Mammary epithelial cell (primary cell): ENCODE measurements at places on chromosomes 3 and 15. TPM values are rescaled to one million over a fixed set of nuclear protein-coding genes. Genes with fewer than 3 reads are reported as not detected.

Gene ZMYND10
- polyA plus RNA-seq, result 0.33 TPM

GRCh38 chr15:45585069-45585791 lies 1.9 kb upstream of the BLOC1S6 start:
- DNase-seq, result no peak

GRCh38 chr15:70319466-70319865 lies 221.7 kb upstream of the TLE3 start:
- no peak for DNase-seq

DNA sequence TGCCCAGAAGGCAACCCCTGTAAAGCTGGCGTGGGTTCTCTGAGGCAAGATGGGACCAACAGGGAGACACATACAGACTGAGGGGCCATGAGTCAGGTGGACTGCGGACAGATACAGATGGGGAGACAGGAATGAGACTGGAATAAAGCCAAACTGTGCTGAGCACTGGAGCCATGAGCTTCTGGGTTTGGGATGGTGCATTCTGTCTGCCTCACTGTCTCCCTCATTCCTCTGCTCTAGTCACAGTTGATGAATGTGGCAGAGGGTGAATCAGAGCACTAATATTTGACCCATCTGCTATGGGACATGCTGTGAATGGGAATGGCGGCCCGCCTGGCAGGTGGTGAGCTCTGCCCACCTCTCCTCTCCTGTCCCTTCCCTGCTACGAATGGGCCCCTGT lies 262.9 kb downstream of the EPHB1 start:
- DNase-seq, result no peak

GRCh38 chr3:180698760-180699270 lies 19.5 kb upstream of the CCDC39 start:
- peak; percentile 6 for DNase-seq

DNA sequence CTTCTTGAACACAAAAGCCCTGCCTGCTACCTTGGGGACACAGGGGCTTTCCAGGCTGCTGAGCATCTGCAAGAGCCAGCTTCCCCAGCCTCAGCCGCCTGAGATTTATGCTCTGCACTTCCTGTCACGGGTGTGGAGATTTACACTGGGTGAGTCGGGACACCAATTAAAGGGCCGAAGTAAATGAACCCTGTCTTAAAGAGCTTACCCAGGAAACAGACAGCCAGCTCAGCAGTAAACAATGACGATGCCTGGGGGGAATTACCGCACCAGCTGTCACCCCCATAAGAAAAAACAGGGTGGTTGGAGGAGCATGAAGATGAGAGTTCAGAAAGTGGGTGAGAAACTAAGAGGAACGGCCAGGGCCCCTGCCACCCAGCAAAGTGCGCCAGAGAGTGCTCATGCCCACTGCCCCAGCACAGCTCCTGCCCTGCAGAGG lies 37.5 kb upstream of the IQSEC1 start:
- peak; percentile 52 for DNase-seq

GRCh38 chr3:190012784-190013183 lies 107.9 kb downstream of the P3H2 start:
- peak; percentile 25 for DNase-seq

- DNase-seq, result peak; percentile 96
Observed at GRCh38 chr3:37221407-37221806, 47.0 kb upstream of the LRRFIP2 start.

GRCh38 chr3:145272684-145273083 lies 888.3 kb downstream of the PLOD2 start:
- DNase-seq, result no peak

- peak; percentile 73 for DNase-seq
Observed at GRCh38 chr15:58546635-58547627, 115.1 kb downstream of the LIPC start.

DNA sequence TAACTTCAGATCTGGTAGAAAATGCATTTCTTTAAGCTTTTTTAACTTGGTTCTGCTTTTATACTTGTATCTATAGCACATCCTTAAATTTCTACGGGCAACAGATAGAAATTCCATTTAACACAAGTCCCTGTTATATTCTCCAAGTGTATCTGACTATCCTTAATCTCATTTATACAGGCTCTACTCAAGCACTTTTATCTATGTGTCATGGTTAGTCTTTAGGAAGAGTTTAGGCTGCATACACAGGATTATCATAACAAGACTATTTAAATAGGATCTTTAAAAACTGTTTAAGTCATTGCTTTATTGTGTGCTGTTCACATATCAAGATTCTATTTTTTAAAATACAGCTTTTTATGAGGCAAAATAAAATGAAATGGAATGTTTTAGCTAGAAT lies 52.7 kb downstream of the SETD5 start:
- no peak for DNase-seq

Gene ZNF620
- 0.54 TPM for polyA plus RNA-seq

Gene SH3GL3
- polyA plus RNA-seq, result 0.16 TPM

DNA sequence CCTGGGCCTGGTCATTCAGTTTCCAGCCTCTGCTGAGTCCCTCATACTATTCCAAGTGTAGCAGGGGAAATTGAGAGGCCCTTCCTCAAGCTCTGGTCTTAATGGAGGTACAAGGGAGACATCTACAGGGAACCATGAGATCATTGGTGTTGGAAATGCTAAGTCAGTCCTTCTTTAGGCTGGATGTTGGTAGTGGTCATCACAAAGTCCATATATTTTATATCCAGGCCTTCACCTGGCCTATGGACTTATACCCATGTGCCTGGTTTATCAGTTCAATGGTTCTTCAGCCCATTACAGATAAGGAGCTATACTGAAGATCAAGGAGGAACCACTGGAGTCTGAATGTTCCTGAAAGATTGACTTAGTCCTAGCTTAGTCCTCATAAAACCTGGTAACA lies 135.0 kb downstream of the STAG1 start:
- no peak for DNase-seq

DNA sequence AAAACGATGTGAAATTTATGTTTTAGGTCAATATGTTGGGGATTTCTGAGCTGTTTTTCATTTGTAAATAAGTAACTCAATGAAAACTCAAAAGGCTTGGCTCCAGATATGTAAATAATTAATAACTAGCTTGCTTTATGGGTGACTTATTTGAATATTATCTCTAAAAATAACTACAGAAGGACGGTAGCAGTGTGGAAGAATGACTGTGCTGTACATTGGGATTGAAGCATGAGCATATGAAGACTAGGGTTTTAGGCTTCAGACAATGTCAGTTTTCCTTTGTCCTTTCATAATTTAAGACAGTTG lies 343.9 kb downstream of the GRM7 start:
- DNase-seq, result no peak

GRCh38 chr3:43152649-43153048 lies 46.8 kb upstream of the POMGNT2 start:
- DNase-seq, result no peak

GRCh38 chr15:75921732-75922703 lies 18.3 kb downstream of the FBXO22 start:
- DNase-seq, result peak; percentile 78

Gene SCAMP2
- 70.6 TPM for polyA plus RNA-seq

Gene MESP2
- 0.10 TPM for polyA plus RNA-seq

Gene MST1R
- 56.4 TPM for polyA plus RNA-seq

Gene POLR2M
- 51.3 TPM for polyA plus RNA-seq

DNA sequence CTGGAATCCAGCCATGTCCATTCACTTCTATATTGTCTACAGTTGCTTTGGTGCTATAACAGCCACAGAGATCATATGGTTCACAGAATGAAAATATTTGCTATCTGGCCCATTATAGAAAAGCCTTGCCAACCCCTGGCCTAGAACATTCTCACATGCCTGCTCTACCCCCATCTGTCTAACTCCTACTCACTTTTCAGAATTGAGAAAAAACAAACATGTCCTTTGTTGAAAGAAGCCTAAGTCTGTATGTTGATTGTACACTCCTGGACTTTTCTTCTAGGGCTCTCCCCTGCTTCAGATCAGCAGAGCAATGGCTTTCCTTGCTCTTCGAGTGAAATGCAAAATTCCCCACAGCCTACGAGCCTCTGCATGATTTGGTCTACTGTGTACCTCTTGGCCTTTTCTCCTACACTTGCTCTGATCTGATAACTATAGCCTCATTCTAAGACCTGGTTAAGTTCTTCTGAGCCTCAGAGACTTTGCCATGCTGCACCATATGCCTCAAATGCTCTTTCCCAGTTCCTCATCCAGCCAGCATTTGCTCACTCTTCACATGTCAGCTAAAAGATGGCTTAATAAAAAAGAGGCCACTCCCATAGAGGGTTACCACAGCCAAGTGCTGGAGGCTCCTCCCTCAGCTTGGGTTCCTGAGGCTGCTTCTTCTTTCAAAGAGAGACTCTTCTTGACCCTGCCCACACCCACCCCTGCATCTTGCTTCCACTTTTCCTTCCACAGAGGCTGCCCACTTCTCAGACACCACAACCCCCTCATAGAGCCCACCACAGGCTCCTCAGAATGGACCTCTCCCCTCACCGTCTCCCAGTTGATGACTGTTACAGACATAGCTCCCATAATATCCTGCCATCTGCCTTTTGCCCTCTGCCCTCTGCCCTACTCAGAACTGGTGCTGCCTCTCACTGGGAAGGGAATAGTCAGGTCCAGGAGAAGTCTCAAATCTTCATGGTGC lies 22.9 kb upstream of the DCLK3 start:
- DNase-seq, result no peak

GRCh38 chr15:48579945-48580671 lies 65.4 kb downstream of the FBN1 start:
- no peak for DNase-seq

DNA sequence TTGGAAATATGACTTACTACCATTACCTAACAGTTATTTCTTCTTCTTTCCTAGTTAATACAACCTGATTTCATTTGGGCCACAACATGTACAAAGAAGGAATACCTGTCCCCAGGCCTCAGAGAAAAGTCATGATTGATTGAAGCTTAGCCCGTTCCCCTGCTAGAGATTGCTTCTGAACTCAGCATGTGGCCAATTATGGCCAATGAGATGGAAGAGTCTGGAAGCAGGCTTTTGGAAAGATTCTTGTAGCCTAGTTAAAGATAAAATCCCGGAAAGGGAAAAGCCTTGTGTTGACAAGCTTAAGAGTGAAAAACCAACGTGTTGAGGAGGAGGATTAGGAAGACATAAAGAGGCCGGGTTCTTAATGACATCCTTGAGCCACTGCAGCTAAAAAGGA lies 17.0 kb upstream of the TM6SF1 start:
- no peak for DNase-seq

GRCh38 chr3:122481390-122481789 lies 33.3 kb downstream of the KPNA1 start:
- DNase-seq, result no peak

Gene KCNAB1
- polyA plus RNA-seq, result not detected

DNA sequence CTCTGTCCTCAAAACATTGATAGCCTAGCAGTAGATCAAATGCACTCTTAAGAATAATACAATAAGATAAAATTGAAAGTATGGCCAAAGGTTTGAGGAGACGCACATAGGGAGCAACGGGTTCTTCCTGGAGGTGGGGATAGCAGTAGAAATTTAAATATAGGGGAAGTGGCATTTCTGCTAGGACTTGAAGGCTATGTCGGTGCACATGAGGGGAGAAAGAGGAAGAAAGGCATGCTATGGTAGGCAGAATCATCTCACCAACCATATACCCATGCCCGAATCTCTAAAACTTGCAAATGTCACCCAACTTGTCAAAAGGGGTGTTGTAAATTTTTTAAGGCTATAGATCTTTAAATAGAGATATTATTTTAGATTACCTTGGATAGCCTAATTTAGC lies 735.1 kb upstream of the LMCD1 start:
- no peak for DNase-seq

DNA sequence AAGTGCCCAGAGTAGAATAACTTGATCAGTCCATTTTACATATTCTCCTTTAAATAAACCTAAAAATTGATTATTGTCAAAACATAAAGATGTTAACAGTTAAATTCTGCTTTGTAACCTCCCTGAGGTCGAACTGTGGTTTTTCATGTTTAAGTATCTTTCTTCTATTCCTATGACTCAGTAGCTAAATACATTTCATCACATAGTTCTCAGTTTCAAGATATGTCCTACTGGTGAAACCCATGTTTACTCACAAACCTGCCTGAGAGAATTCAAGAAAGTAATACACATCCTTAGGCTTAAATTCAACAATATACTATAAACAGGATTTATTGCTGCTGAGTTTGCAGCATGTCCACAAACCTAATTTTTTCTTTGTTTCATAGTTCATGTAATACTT lies 692.9 kb downstream of the ZPLD1 start:
- DNase-seq, result peak; percentile 0

DNA sequence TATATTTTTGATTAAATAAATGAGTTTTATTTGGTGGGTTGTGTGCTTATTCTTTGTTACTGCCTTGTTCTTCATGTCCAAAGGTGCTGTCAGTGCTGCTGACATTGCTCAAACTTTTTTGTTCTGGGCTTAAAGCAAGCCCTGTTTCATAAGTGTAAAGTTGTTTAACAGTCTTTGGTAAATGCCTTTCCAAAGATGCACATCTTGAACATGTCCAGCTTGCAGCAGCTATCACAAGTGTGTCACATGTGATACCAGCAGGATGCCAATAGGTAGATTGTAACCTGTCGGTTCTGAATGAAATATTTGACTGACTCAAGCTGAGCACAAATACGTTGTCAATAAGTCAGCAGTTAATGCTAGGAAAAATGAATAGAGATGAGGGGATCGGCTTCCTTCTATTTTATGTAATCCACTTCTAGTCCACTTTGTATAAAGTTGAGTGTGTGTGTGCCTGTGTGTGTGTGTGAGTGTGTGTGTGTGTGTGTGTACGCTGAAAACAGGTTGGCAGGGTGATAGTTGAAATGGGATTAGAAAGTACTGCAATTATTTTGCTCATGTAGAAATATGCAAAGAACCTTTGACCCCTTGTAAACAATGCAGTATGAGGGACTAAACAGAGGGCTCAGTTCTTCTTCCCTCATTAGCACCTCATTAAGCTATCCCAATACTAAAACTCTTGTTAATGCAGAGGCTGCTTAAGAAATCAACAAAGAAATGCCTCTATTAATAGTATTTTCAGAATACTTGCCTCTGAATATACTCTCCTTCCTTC lies 986.5 kb downstream of the TUSC7 start:
- DNase-seq, result no peak

DNA sequence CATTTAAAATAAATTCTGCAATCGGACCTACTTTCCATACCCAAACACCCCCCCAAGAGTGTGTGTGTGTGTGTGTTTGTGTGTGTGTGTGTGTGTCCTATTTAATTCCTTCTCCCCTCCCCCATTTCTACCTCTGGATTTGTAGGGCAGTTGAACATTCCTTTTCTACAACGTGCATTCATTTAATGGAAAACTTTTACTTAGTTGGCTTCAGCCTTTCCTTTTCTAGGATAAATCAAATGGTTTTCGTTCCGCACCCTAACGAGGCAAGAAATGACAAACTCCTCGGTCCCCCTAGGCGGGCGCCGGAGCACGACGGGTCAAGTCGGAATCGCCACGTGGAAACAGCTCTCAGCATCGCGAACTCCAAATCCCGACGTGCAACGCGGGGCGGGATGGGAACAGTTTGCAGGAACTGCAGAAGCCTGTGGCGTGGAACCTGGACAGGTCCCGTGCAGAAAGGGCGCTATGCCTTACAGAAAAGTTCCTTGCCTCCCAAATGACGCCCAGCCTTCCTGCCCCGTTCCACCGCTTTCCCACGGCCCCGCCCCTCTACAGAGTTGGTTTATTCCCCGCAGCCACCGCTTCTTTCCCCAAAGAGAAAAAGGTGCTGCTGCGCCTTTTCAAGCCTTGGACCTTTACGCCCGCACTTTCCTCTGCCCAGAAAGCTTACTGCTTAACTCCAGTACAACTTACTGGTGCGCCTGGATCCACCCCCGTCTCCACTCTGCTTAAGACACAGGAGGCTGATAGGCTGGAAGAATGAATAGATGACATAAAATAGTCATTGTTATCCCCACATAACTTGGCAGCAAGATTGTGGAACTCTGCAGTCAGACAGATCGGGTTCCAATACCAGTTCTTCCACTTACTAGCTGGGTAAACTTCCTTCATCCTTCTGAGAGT lies 1.1 kb upstream of the EIF2B5 start:
- DNase-seq, result peak; percentile 75

GRCh38 chr15:45027220-45027619 lies 4.2 kb downstream of the SORD start:
- DNase-seq, result no peak
